ENCODE measurements at places on chromosomes 5 and 9. TPM values are rescaled to one million over a fixed set of nuclear protein-coding genes. Genes with fewer than 3 reads are reported as not detected.

Gene DIPK1B
- total RNA-seq, result 121 TPM

Gene ANKRD20A1
- total RNA-seq, result 6.6 TPM

Gene SLC4A9
- not detected for total RNA-seq

Gene EGFL7
- total RNA-seq, result 489 TPM

Gene TRPM6
- 0.14 TPM for total RNA-seq

Gene TDRD7
- total RNA-seq, result 18.2 TPM

Gene COL5A1
- 109 TPM for total RNA-seq

Gene OTP
- total RNA-seq, result not detected

Gene PHF19
- total RNA-seq, result 50.4 TPM

Gene CCL27
- total RNA-seq, result not detected

Gene PPIC
- 26.3 TPM for total RNA-seq

Measured in thoracic aorta endothelial cell (primary cell).